Hepatic stellate cell (primary cell): ENCODE measurements at places on chromosomes 7 and 10.
A peak's percentile ranks its signal among the peaks of the same experiment; 100 is the strongest.

DNA sequence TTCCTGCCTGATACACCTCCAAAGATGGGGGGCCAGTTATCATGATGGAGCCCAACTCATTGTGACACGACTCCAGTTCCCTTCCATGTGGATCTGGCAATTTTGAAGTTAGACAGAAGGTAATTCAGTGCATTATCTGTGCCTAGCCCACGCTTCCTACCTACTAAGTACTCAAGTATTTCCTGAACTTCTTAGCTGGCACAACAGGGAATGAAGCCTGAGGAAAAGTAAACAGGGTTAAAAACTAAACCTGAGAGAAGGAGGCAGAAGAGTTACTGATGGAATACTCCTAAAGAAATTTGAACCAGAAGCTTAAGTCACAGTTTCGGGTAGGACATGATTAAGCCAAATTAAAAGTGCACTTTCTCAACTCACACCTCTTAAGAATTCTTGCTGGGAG, 1.1 kb upstream of the SEC31B start:
- peak; percentile 28 for DNase-seq

DNA sequence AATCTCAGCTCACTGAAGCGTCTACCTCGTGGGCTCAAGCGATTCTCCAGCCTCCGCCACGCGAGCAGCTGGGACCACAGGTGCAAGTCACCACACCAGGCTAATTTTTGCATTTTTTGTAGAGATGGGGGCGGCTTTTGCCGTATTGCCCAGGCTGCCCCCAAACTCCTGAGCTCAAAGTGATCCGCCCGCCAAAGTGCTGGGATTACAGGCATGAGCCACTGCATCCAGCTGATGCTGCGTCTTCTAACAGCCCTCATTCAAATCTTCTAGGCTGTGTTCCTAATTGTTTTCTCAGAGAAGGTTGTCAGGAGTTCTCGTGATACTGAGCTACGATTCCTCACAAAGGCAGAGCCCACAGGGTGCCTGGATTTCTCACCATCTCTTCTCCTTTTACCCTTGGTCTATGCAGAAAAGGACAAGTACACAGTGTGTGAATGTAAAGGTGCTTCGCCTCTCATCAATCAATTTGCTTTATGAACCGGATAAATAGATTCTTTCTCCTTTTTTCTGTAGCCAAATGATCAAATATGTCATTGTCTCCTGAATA, 247.3 kb upstream of the PTN start:
- DNase-seq: no peak

DNA sequence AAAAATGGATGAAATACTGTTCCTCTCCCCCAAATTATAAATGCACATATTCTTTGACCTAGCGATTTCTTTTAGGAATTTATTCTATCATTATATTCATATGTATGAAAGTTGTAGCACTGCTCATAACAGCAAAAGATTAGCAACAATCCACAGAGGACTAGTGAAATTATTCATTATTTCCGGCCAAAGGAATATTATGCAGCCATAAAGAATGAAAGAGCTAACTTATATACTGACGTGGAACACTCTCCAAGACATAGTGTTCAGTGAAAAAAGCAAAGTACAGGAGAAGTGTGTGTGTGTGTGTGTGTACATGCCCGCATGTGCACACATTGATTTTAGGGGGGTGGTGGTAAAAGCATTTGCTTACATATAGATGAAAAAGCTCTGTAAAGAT, 23.3 kb downstream of the MMS19 start:
- DNase-seq: no peak

DNA sequence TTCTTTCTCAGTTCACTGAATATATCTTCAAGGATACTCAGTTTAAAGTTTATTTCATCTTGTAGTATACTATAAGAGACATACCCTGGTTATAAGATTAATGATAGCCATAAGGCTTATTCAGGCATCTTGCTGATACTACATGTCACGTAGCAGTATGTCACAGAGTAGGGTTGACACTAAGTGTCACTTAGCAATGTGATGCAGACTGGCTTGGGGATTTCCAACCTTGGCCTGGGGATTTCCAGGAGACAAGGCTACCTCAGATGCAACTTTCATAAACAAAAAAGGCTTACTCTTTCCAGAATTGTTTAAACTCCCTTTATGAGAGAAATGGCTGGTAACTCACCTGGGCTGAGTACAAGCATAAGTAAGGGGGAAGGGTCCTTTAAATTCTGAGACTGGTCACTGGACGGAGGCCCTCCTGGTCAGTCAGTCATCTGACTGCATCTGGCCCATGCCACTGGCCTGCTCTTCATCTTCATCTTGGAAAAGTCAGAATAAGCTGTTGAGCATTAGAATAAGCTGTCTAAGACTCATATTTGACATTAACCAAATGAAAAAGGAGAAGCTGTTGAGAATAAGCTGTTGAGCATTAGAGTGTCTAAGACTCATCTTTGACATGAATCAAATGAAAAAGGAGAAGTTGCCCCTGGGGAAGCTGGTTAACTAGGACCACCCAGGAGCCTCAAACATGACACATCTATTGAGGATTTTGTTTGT, 9.5 kb downstream of the SLC13A1 start:
- no peak for DNase-seq

- no peak for DNase-seq
Measured at GRCh38 chr7:147859033-147859432, 731.5 kb upstream of the C7orf33 start.

- no peak for DNase-seq
Measured at GRCh38 chr10:100709146-100710082, 36.0 kb upstream of the PAX2 start.

GRCh38 chr10:99540657-99541531, 8.2 kb downstream of the NKX2-3 start:
- DNase-seq: no peak

- DNase-seq: no peak
Measured at GRCh38 chr7:123024989-123025758, 29.7 kb upstream of the TAS2R16 start.

- DNase-seq: no peak
Measured at GRCh38 chr10:30384051-30384674, 35.1 kb upstream of the MTPAP start.

DNA sequence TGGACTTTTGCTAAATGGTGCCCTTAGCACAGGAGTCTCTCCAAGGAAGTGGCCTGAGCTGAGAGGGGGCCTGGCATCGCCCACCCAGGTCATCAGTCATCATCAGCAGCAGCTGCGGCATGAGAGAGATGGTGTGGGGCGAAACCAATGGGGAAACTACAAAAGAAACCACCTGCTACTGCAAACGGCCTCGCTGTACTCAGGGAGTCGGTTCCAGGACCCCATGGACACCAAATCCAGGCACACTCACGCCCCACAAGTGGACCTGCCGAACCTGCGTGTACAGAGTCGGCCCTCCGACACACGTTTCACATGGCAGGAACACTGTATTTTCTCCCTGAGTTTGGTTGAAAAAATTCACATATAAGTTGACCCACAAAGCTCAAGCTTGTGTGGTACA, 37.8 kb downstream of the DIP2C start:
- DNase-seq: no peak

- no peak for DNase-seq
Measured at GRCh38 chr7:871900-872537, 4.3 kb upstream of the GET4 start.

- no peak for DNase-seq
Measured at GRCh38 chr7:16982640-16983350, 101.0 kb upstream of the AGR3 start.

DNA sequence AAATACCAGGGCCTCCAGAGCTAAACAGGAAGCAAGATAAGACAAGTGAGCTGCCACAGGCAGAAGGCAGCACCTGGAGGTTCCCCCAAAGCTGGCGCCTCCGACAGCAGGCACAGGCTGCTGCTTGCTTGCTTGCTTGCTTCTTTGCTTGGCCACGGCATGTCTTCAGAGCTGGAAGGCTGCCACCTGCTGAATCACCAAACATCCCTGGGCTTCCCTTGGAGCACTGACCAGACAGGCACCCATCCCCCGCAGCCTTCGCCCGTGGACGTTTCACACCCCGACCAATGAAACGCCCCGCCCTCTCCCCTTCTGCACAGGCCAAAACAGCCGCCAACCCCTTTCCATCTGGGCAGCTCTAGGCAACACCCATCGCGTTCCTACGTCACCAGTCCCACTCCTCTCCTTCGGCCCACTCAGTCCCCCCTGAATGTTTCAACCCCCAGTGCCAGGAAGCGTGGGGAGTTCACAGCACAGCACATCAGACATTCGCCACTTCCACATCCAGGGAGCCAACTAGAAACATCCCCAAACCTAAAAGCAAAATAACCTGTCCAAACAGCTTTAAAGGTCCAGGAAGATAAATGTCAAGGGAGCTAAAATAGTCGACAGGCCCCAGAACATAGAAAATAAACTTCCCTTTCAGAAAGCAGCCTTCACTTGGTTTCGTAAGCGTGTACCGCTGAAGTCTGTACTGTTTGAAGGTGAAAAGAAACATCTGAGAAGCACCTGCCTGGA, 1.6 kb downstream of the SGMS1 start:
- peak; percentile 91 for DNase-seq
